ENCODE measurements at places on chromosomes 1 and 21. TPM values are rescaled to one million over a fixed set of nuclear protein-coding genes. Genes with fewer than 3 reads are reported as not detected.

SPATA46 gene
- total RNA-seq: not detected

MSH4 gene
- 0.55 TPM for total RNA-seq

ATP1A4 gene
- not detected for total RNA-seq

LCE3D gene
- not detected for total RNA-seq

TNNI3K gene
- total RNA-seq: not detected

ZBTB8B gene
- total RNA-seq: 4.7 TPM

TDRD10 gene
- total RNA-seq: not detected

GRHL3 gene
- 5.7 TPM for total RNA-seq

PDZK1IP1 gene
- total RNA-seq: not detected

ITGB2 gene
- 0.47 TPM for total RNA-seq

LCE2C gene
- total RNA-seq: not detected

Data from progenitor cell of endocrine pancreas (in vitro differentiated cells).